ENCODE measurements at places on chromosomes 3 and 15. TPM values are rescaled to one million over a fixed set of nuclear protein-coding genes. Genes with fewer than 3 reads are reported as not detected.

GRCh38 chr3:190854062-190854461 lies 8.4 kb downstream of the GMNC start:
- no peak for DNase-seq

DNA sequence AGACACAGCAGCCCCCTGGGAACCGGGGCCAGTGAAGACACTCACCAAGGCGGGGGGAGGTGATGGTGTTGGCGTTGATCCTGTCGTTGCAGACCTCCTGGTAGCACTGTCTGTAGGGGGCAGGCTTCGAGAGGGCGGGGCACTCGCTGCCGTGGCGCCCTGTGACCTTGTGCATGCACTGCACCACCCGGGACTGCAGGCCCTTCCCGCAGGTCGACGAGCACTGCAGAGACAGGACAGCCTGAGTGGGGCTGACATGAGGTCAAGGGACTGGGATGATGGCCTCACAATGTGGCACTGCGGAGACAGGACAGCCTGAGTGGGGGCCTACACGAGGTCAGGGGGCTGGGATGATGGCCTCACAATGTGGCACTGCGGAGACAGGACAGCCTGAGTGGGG lies 242.8 kb upstream of the LYSMD4 start:
- no peak for DNase-seq

The IL20RB gene
- total RNA-seq = 0.80 TPM

The C3orf20 gene
- 0.11 TPM for total RNA-seq

The LRRC34 gene
- total RNA-seq = 4.2 TPM
